ENCODE measurements at places on chromosomes 1 and 21.

DNA sequence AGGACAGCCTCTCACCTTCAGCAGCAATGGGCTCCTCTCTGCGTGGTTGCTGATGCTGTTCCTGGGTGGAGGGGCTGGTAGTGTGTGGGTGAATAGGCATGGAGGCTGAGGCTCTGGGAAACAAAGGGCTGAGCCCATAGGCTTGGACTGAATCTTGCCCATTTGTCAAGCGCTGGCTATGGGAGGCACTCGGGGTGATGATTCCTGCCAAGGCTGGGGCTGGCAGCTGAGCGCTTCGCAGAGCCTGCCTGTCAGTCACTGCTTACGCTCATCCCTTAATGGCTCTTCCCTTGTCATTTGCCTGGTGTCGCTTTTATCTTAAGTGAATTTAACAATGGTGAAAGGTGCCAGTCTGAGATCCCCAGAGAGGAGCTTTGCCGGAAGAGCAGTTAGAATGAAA is 353.3 kb downstream of the PBX1 start:
- DNase-seq = no peak

- DNase-seq = no peak
These were observed 40.8 kb upstream of the KCTD3 start for GRCh38 chr1:215526147-215526845.

DNA sequence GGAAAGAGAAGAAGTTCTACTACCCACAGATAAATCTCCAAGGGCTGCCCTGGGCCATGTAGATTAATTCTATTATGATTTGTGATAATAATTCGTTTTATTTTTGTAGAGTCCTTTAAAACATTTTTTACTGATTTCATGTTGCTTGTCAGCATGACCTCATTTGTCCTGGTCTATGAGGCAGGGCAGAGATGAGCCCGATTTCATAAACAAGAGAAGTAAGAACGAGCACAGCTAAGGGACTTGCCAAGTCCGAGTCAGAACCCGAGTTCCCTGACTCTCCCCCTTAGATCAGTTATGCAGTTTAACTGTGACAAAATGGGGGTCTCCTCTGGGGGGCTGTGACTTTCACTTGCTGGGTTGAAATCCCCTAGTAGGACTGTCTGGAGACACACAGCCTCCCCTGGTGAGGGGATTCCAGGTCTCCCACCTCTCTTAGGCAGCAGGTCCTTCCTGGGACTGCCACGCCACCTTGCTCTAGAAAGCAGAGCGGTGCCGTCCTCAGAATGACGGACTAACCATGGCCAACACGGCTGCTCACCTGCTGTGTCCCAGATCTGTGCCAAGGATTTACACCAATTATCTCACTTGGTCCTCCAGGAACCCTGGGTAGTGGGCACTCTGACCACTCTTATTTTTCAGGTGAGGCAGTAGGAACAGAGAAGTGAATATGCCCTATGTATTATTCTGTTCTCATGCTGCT is 31.0 kb upstream of the SOX13 start:
- no peak for DNase-seq

GRCh38 chr1:96792220-96792619 is 70.6 kb downstream of the PTBP2 start:
- DNase-seq = no peak

DNA sequence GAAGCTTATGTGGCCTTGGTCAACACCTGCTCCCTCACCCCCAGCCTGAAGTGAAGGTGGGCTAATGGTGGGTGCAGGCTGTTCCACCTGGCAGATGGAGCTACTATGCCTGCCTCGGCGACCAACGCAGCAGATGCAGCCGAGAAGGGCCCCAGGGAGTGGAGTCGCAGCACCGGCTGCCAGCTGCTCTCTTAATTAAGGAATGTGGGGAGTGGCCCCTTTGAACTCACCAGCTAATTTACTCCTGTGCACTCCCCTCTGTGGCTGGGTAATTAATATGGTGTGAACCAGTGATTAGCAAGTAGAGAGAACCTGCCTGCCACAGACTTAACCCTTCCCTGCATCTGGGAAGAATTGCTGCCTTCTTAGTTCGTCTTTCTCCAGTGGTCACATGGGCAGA is 3.3 kb upstream of the SLAMF8 start:
- DNase-seq = no peak

DNA sequence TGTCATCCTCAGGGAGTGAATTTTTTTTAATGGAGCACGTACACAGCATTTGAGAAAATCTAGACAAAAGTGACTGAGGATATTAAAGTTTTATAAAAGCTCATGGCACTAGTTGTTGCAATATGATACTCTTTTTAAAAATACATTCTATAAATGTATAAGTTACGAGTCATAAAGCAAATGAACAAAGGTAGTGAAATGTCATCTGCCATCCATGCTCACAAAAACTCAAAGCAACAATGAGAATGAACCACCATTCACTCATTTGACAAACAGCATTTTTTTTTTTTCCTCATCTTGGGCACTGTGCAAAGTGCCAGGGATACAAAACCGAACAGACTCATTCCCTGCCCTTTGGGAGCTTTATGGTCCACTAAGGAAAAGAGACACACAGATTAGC is 38.7 kb downstream of the GPR137B start:
- no peak for DNase-seq

DNA sequence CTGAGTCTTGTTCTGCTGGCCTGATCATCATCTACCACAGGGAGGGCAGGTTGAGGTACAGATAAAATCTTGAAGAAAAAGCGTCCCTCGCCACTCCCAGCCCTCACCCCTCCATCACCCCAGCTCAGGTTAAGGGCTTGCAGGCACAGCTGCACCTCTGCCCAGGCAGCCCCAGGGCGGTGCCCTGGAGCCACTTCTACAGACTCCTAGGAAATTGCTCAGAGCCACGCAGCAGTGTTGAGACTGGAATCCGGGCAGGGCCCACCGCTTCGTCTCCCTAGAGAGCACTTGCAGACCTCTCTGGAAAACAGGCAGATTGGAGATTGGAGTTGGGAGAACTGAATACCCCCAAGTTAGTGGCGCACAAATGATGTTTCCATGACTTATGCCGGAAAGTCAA is 35.3 kb downstream of the VN1R5 start:
- DNase-seq = no peak

DNA sequence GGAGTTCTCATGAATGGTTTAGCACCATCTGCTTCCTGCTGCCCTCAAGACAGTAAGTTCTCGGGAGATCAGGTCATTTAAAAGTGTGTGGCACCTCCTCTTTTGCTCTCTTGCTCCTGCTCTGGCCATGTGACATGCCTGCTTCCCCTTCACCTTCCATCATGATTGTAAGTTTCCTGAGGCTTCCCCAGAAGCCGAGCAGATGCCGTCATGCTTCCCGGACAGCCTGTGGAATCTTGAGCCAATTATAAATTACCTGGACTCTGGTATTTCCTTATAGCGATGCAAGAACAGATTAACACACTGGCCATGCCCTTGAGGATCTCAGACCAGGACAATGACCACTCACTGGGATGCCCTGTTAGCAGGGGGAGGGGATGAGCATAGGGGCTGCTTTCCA is 212.3 kb downstream of the MATN1 start:
- no peak for DNase-seq

- no peak for DNase-seq
These were observed 65.4 kb downstream of the RPE65 start for GRCh38 chr1:68384321-68384813.

DNA sequence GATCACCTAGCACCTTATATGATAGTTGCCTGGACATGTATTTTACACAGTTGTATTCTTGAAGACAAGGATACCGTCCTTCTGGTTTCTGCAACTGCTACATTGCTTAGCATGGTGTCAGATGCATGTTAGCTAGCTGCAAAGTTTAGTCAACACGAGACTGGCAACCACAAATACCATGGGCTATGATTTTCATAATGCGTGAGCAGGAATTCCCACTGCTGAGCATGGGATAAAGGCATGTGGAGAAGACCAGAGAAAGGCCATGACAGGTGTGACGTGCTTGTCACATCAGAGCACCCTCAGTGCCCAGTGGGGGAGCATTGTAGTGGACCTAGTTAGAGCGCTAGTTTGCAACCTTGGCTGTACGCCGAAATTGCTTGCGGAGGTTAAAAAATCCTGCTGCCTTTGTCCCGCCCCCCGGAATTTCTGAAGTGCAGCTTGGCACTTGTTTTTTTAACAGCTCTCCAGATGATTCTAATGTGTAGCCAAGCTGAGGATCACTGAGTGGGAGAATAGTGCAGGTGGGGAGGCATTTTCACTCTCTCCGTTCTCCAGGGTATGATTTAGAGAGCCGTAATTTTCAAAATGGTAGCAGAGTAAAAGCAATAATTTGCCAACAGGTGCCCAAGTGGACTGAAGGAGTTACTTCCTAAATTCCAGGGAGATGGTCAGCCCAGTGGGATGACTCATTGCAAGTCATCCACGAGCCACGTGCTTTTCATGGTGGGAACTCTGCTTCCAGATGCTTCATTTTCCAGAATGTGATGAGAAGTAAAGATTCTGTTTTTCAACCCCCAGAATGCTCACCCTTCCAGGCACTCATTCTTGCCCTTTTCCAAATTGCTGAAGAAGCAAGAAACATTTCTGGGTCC is 81.0 kb downstream of the CNIH3 start:
- DNase-seq = no peak

GRCh38 chr1:171142416-171143385 is 42.4 kb upstream of the FMO2 start:
- DNase-seq = no peak

- DNase-seq = no peak
These were observed 11.5 kb downstream of the FOXJ3 start for GRCh38 chr1:42323551-42323950.

DNA sequence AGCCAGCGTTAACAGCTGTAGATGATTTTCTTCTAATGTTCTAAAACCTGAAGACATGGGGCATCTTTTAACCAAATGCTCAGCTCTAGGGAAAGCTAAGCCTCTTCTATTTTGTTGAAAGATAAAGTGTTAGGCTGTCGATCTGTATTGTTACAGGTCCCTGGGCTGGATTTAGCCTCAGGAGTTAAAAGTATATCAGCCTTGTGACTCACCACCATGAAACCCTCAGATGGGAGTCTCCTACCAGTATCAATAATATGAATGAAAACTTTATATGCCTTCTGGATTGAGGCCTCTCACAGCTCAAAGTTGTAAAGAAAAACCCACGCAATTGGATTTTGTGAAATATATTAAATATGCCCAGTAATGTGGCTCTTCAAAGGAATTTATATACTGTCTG is 231.6 kb downstream of the FGGY start:
- DNase-seq = no peak

DNA sequence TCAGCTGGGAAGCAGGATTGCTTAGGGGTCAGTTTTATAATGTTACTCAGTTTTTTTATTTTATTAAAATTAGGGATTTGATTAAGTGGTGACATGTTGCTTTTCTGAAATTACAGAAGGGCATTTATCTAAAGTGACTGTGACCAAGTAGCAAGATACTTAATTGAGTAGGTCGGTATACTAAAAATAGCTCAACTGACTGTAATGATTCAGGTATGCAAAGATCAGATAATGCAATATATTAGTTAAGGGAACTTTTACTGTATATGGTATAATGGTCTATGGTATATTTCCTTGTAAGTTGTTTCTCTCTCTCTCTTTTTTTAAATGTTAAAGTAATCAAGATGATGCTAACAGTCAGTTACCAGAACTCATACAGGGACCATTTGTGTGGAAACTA is 26.2 kb downstream of the RLF start:
- no peak for DNase-seq

DNA sequence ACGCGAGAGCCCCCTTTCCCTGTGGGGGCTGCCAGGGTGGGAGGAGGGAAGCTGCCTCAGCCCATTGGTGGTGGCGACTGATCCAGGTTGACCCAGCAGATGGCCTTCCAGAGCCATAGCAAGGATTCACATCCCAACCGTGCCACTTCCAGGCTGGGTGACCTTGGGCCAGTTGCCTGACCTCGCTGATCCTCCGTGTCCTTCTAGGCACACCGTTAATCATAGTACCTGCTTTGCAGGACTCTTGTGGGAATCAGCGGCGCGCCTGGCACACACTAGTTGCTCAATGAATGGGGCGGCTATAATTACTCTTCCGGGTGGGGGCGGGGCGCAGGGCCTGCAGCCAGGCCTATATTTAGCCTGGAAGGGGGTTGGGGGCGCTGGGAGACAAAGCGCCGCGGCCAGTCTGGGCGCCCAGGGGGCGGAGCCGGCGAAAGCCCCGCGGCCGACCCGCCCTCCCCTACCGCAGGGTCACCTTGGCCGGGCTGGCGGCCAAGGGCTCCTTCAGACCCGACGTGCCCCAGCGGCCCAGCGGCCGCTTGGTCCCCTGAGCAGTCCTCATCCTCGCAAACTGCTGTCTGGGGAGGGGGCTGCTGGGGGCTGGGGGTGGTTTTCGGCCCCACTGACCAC is 5.1 kb downstream of the HSPB7 start:
- peak; percentile 27 for DNase-seq

GRCh38 chr1:51592711-51593110 is 24.2 kb upstream of the OSBPL9 start:
- DNase-seq = no peak

DNA sequence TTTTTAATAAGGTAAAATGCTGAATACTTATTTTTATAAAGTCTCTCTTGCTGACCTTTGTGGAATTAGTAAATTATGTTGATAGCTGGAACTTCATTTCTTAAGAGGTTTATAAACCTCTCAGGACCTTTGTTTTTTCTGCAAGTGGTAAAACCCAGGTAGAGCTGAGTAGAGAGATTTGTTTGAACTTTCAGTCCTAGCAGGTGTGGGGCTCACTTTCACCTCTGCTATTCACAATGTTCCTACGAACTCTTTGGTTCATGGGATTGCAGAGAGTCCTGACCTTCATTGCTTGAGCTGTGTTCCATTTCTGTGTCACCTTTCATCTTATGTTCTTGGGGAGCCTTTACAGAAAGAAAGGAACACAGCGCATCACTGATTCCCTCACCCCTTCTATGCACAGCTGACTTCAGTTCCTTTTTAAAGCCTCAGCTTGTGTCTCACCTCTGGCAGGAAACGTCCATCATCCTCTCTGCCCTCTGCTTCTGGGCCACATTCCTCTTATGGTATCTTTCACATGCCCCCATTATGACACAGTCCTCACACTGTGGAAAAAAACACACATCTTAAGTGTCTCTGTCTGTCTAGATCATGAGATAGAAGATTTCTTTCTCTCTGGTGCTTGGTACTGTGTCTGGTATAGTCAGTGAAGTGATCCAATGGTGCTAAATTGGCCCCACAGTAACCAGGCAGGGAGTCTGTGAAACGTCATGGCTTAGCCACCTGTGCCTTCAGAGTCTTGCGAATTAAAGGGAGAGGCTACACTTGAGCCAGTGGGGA is 262.5 kb upstream of the B3GALT2 start:
- DNase-seq = no peak

DNA sequence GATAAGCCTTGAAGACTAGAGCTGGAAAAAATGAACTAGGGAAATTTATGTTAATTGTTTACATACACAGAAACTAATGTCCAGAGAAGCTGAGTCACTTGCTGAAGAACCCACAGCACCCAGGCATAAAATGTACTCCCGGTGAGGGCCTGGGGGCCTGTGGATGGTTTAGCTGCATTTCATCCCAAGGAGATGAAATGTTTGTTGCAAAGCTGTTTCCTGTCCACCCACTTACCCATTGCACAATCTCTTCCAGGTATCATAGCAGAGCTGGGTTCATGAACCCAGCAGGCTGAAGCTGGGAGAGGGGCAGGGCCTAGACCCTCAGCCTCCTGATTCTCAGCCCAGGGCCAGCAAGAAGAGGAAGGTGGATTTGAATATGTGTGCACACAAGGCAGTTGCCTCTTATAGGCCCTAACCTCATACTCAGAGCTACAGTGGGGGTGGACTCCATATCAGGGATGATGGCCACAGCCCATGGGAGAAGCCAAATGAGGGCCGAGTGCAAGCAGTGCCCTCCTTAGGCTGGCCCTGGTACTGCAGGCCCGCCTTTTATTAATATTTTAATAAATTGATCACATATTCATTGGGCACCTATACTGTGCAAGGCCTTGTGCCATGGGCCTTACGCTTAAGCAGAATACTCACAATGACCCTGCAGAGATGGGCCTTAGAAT is 110.8 kb downstream of the LACTBL1 start:
- peak; percentile 16 for DNase-seq

GRCh38 chr1:216600730-216601609 is 122.3 kb downstream of the ESRRG start:
- no peak for DNase-seq

All from anterior cingulate cortex (tissue), 58 donors.